Subcutaneous preadipocyte (primary cell): ENCODE measurements at places on chromosomes 7 and 10. TPM values are rescaled to one million over a fixed set of nuclear protein-coding genes. Genes with fewer than 3 reads are reported as not detected.

The GRID2IP gene
- not detected in 2 replicates for total RNA-seq

The CTAGE8 gene
- total RNA-seq, result 0.59 and 1.1 TPM in 2 replicates

The SPDYE5 gene
- not detected in 2 replicates for total RNA-seq

The MAD1L1 gene
- 35.6 and 44.4 TPM in 2 replicates for total RNA-seq

The PTER gene
- total RNA-seq, result 15.1 and 19.1 TPM in 2 replicates

The EPDR1 gene
- 15.1 and 19.1 TPM in 2 replicates for total RNA-seq

The GPNMB gene
- 102 and 202 TPM in 2 replicates for total RNA-seq

The PAPOLB gene
- total RNA-seq, result under 0.01 and 0.20 TPM in 2 replicates

The CPA2 gene
- total RNA-seq, result not detected in 2 replicates

The LOXL4 gene
- 7.2 and 8.8 TPM in 2 replicates for total RNA-seq

The NRAP gene
- total RNA-seq, result not detected in 2 replicates

The CDK5 gene
- 15.1 and 19.5 TPM in 2 replicates for total RNA-seq

The MRPS24 gene
- 85.8 and 97.7 TPM in 2 replicates for total RNA-seq
